Testis (tissue), 5 donors: ENCODE measurements at places on chromosomes 13 and 19. TPM values are rescaled to one million over a fixed set of nuclear protein-coding genes. Genes with fewer than 3 reads are reported as not detected.
A peak's percentile ranks its signal among the peaks of the same experiment; 100 is the strongest.

- no peak for DNase-seq
These were observed 49.4 kb downstream of the SACS start for GRCh38 chr13:23384111-23384510.

The HSH2D gene
- 0.55 TPM for total RNA-seq

The ZNF471 gene
- 22.8 TPM for total RNA-seq

The DACT3 gene
- total RNA-seq, result 30.6 TPM

- no peak for DNase-seq
These were observed 1049.0 kb downstream of the OLFM4 start for GRCh38 chr13:54077569-54077968.

GRCh38 chr13:50783066-50783465 is 60.4 kb downstream of the DLEU7 start:
- no peak for DNase-seq

DNA sequence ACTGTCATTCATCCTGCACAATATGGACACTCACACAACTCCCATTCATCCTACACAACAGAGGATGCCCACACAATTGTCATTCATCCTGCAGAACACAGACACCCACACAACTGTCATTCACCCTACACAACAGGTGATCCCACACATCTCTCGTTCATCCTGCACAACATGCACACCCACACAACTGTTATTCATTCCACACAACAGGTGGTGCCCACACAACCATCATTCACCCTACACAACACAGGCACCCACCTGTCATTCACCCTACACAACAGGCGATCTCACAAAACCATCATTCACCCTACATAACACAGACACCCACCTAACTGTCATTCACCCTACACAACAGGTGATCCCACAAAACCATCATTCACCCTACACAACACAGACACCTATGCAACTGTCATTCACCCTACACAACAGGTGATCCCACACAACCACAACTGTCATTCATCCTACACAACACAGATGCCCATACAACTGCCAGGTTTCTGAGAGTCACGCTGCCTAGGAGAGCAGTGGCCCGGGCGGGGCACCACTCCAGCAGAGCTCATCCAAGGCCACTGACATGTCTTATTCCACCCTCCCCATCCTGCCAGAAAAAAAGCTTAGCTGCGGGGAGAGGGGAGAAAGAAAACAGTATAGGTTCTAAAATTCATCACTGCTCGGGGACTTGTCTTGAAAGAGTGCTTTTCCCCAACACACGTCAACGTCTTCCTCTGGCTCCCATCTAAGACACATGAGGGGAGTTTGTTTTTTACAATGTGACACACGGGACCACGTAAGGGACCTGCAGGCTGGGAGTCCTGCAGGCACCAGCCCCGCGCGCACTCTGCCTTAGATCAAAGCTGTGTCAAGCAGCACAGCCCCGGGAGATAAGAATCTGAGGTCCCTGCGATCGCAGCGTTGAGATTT is 44.0 kb downstream of the KLF2 start:
- no peak for DNase-seq

The LRRC8E gene
- total RNA-seq, result 0.79 TPM

DNA sequence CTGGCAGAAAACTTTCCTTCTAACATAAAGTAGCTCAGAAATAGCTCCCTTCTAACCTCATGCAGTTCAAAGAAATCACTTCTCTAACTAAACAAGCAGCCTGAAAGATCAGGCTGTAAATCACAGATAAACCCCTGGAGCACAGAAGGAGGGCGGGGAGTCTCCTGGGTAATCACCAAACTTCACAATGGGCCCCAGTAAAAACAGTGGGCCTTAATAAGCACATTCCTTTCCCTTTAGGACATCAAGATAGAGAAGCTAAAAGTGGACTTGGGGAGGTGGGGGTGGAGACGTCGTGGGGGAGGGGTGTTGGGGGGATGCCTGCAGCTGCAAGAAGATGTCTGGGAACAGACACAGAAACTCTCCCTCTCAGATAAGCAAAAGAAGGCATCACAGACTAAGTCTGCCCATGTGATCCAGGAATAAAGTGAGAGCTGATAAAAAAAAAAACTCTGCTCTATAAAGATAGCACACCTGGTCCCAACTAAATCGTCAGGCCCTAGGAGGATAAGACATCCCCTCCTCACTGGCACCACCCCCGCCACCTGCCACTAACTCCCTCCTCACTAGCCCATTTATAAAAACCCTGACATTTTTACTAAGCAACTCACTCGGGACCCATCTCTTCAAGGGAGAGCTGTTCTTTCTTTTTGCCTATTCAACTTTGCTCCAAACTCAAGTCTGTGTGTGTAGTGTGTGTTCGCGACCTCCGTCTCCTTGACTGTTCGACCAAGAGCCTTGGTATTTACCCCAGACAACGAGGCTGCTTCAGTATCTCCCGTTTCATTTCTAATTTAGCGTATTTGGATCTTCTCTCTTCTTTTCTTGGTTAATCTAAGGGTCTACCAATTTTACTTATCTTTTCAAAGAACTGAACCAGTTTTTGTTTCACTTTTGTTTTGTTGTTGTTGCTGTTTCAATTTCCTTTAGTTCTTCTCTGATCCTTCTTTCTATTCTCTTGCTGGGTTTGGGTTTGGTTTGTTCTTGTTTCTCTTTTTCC is 31.7 kb downstream of the DNAJC15 start:
- DNase-seq, result peak; percentile 61

- no peak for DNase-seq
These were observed 412.0 kb downstream of the LMO7 start for GRCh38 chr13:76048131-76048530.

- no peak for DNase-seq
These were observed 5.7 kb downstream of the POLR1D start for GRCh38 chr13:27627380-27627779.
